ENCODE measurements at places on chromosomes 5 and 9.

GRCh38 chr5:138724470-138725146, 28.6 kb upstream of the CTNNA1 start:
- peak; percentile 76 for DNase-seq

GRCh38 chr5:80083101-80083890, 48.1 kb downstream of the THBS4 start:
- DNase-seq, result peak; percentile 86

DNA sequence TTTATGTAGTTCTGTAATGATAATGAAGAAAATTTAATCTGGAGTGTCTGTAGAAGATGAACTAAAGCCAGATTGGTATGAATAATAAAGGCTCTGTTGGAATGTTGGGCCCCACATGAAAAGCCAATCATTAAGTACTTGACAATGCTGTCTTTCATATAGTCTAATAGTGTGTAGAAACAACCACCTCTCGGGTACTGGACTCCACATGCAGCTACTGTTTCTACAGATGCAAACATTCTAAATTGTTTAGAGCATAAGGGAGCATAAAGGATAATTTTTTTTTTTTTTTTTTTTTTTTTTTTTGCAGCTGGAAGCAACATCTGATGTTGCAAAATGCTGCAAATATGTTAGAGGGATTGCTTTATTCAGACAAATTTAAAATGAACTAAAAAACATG, 354.3 kb downstream of the KCTD16 start:
- no peak for DNase-seq

- DNase-seq, result no peak
Measured at GRCh38 chr5:144698484-144698883, 527.8 kb downstream of the KCTD16 start.

- DNase-seq, result peak; percentile 3
Measured at GRCh38 chr9:116736399-116737151, 49.5 kb downstream of the TRIM32 start.

DNA sequence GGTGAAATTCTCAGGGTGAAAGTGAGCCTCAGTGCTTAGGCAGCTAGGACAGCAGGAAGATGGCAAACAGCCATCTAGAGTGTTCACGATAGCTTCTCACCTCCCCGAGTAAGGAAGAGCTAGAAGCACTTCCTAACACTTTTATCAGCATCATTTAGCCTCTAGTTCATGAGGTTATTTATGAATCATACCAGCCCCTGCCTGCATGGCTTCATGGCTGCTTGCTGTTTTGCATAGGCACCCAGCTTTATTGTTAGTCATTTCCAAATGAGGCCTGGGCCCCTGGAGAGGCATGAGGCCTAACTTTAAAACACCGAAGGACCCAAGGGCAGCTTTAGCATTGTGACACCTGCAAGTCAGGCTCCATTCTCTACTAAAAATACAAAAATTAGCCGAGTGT, 134.9 kb upstream of the PANK3 start:
- peak; percentile 54 for DNase-seq

- no peak for DNase-seq
Measured at GRCh38 chr9:18887546-18887945, 145.5 kb downstream of the SAXO1 start.

DNA sequence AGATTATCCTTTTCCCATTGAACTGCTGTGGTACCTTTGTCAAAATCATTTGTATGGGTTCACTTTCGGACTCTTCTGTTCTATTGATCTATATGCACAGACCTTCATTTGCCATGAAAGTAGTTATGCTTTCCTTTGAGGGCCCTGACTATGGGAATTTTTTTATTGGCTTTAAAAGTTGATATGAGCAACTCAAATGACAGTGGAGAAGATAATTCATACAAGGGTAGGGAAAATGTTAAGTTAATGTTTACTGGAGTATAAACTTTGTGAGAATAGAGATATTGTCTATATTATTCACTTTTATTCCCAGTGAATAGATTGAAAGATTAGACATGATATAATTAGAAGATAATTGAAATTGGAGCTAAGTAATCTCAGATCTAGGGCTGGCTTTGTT, 94.8 kb downstream of the ATP10B start:
- no peak for DNase-seq

GRCh38 chr9:131713016-131713415, 26.9 kb downstream of the RAPGEF1 start:
- no peak for DNase-seq

DNA sequence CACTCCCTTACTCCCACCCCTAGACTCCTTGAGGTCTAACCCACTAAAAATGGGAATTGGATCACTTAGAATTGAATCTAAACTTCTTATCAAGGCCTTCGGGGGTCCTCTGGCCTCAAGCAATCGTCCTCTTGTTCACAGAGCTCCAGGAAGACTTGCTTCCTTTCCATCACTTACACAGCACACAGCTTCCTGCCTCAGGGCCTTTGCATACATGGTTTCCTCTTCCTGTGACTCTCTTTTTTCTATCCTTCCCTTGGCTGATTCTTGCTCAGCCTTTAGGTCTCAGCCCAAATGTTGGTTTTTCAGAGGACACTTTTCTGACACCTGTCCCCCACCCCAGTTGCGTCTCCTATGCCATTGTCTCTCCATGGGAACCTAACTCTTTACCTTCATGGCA, 50.0 kb upstream of the ALDH1B1 start:
- DNase-seq, result no peak

GRCh38 chr5:176650354-176650884, 3.1 kb downstream of the TSPAN17 start:
- DNase-seq, result no peak

- DNase-seq, result no peak
Measured at GRCh38 chr5:32096891-32097595, 77.1 kb downstream of the GOLPH3 start.

GRCh38 chr5:151233616-151234085, 9.8 kb upstream of the CCDC69 start:
- no peak for DNase-seq

DNA sequence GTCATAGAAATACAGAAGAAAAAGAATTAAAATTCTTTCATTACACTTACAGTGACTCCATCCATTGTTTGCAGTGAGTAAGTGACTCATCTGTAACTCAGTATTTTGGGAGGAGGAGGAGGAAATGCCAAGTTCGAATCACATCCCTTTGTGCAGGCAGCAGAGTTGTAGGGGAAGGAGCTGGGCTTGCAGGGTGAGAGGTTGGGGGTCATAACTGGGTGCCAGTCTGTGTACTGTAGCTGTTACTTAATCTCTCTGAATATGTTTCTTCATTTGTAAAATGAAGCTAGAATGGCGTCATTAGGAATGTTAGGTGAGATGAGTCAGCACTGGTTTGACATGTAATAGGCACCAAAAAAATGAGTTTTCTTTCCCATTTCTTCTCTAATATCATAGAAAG, 235.7 kb upstream of the ADAMTSL1 start:
- DNase-seq, result peak; percentile 88

DNA sequence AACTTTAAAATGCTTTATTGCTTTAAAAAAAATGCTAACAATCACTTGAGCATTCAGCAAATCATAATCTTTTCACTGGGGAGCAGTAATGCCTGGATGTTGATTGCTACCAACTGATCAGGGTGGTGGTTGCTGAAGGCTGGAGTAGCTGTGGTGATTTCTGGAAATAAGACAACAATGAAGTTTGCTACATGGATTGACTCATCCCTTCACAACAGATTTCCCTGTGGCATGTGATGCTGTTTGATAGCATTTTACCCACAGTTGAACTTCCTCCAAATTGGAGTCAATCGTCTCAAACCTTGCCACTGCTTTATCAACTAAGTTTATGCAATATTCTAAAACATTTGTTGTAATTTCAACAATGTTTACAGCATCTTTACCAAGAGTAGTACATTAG, 83.3 kb downstream of the MLLT3 start:
- peak; percentile 18 for DNase-seq

DNA sequence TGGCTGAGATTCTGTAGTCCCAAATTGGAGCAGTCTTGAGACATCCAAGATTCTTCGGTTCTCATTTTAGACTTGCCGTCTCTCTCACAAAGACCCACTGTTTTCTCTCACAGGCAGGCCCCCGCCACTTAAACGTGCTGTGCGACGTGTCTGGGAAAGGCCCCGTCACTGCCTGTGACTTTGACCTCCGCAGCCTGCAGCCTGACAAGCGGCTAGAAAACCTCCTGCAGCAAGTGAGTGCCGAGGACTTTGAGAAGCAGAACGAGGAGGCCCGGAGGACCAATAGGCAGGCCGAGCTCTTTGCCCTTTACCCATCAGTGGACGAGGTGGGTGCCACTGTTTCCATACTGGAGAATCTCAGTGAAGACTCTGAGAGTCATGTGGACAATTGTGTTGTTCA, 97.2 kb downstream of the DOCK8 start:
- no peak for DNase-seq

- peak; percentile 15 for DNase-seq
Measured at GRCh38 chr5:66597183-66597757, 1.1 kb downstream of the MAST4 start.

DNA sequence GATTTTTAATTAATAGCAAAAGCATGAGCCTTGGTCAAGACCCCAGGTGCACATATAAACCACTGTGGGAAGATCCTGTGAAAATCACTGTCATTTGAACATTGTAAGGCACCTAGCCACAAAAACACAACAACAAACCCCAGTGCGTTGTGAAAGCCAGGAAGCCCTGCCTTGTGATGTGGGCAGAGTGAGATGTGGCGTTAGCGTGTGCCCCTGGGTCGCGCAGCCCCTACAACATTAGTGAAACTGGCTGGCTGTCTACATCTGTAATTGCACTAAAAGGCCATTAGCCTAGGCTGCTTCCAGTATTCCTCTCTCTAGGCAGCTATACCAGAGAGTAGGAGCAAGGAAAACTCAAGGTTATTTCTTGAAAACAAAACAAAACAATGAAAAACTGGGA, 21.1 kb upstream of the PDZD2 start:
- DNase-seq, result no peak

GRCh38 chr5:141560725-141561483, 57.9 kb downstream of the DIAPH1 start:
- DNase-seq, result peak; percentile 99

DNA sequence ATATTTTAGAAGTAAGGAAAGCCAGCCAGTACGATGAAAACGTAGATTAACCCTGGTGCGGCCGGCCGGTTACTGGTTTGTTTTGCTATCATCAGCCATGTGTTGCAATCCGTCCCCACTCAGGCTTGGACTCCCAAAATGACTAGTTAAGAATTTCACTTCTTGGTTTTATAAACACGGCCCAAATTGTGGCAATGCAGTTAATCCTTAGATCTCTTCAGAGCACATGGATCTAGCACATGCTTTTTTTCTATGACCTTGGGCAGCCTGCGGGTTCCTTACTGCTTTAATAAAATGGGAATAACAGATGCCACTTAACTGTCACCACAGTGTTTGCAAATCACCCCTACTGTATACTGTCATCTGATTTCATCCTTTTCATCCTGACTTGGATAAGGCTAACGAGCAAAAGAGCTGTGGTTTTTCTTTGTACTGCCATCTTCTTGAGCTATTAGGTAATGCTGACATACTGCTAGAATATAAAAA, 1.5 kb downstream of the NDFIP1 start:
- peak; percentile 46 for DNase-seq

DNA sequence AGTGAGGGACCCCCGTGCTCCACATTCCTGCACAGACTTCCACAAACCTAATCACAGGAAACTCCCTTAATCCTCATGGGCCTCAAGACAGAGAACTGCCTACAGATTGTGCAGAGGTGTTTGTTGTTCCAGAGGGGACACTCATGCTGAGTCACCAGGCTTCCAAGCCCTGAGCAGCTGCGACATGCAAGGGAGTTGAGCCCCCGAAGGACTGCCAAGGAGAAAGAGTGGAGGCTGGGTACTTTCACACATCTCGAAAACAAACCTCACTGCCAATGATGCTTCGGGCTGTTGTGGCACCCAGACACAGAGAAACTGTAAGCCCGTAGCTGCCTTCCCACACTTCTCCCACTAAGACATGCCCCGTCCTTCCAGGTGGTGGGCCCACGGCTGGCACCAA, 480.8 kb downstream of the CDH12 start:
- DNase-seq, result no peak

- DNase-seq, result no peak
Measured at GRCh38 chr9:75019654-75020053, 8.4 kb downstream of the CARNMT1 start.

GRCh38 chr5:157541447-157542118, 34.0 kb downstream of the ADAM19 start:
- DNase-seq, result no peak

DNA sequence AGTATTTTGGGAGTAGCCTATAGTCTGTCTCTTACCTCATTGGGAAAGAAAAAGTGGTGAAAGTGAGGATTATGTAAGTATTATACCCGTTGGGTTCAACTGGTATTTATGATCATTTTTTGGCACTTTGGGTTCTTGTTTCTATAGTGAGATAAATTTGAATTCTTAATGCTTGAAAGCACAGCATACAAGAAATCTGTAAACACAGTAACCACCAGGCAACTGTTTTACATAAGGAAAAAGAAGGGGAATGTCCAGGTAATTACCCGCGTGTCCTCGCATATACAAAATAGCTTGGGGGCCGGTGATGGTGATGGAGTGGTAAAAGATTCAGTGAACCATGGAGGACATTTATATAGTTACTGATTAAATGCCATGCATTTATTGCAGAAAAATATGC, 60.5 kb downstream of the BASP1 start:
- no peak for DNase-seq

DNA sequence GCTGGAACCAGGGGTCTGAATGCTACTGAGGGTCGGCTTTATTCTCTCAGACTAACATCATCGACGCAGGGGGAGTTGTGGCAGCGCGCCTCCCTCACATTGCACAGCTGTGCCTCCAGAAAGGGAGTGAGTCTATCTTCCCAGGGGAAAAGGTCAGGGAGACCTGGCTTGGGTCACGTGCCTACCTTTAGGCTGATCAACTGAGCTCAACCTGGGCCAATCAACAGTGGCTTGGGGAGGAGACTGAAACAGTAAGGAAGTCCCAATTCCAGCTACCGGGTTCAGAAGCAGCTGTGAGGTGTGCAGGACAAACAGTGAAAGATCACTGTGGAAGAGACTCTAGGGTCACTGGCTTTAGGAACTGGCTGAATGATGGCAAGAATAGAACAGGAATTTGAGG, 14.3 kb downstream of the SNX30 start:
- no peak for DNase-seq

DNA sequence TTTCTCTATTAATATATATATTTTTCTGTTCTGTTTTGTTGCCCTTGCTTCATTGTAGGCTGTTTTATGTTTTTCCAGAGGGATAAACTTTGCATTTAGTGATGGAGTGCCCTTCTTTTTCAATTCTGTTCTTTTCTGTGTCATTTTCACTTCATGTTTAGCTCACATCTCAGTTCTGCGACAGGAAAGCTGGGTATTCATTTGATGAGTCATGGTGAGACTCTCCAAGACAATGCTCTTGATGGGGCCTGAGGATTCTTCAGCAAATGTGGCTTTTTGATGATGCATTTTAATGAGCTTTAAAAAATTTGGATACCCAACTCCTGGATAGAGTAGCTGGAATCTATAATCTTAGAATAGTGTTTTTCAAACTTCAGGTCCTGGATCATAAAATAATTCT, 56.5 kb upstream of the SPATA31D4 start:
- peak; percentile 48 for DNase-seq
